ENCODE measurements at places on chromosomes 16 and 17.

DNA sequence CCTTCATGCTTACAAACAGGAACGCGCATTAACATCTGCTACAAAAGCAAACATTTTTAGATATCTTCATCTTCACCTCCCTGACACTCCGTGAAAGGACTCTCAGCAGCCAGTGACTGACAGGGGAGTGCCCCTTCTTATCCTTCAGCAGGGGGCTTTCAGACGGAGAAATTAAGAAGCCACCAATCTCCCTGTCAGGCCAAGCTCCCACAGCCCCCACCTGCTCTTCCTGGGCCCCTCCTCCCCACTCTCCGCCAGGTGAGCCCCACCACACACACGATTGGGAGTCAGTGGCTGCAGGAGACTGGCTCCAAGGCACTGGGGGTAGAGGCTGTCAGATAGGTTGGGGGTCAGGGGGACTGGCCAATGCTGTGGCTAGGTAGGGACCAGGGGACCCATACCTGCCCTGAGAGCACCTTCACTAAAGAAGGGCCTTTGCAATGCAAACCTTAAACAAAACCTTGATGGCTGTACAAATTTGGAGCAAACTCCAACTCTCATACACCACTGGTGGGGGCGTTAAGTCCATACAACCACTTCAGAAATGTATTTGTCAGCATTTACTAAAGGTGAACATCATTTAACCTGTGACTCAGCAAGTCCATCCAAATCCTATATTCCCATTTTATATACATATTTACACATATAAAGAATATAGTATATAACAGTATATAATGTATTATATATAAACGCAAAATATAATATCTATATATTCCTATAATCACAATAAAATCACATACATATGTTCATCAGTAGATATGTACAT is 232.2 kb downstream of the ZNF423 start:
- H3K4me3 ChIP-seq = no peak overlapping the region
- H3K27me3 ChIP-seq = no peaks in the 10 kb centered on the region
- H3K27ac ChIP-seq = no peak overlapping the region
- no peaks in the 10 kb centered on the region for H3K36me3 ChIP-seq

DNA sequence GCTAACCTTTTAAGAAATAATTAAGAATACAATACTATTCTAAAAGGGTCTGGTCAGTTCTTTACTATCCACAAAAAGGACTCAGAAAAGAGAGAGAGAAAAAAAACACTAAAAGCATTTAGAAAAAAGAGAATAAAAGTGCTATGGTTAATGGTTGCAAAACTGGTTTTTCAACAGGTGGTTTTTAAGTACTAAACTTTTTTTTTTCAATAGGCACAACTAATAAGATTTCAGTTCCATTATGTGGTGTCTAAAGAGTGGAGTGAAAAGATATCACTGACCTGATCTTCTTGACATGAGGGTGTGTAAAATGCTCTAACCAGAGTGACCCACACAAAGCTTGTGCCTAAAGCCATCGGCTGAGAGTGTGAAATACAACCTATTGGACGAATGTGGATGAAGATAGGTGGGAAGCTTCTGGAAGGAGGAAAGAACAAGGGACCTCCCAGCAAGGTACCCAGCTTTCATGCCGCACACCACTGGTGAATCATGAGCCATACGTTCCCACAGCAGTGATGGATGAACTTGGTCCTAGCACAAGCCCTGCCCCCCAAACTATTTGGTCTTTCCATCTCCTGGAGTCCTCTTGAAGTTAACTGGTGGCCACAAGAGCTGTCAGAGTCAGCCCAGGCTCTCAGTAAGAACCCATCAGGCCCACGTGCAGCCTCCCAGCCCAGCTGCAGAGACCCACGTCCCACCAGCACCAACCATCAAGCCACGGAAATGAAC is 103.0 kb downstream of the ZFHX3 start:
- H3K4me3 ChIP-seq = no peak overlapping the region
- no peaks in the 10 kb centered on the region for H3K27me3 ChIP-seq
- no peak for DNase-seq
- no peaks in the 10 kb centered on the region for H3K4me1 ChIP-seq

GRCh38 chr16:17159617-17160016 is 311.1 kb downstream of the XYLT1 start:
- H3K4me3 ChIP-seq = no peak overlapping the region
- no peak overlapping the region for H3K27ac ChIP-seq

- H3K4me1 ChIP-seq = peaks cover 14% of the 10 kb centered on the region
- no peaks in the 10 kb centered on the region for H3K36me3 ChIP-seq
- H3K27me3 ChIP-seq = peaks cover 8% of the 10 kb centered on the region
- no peak overlapping the region for H3K27ac ChIP-seq
- DNase-seq = no peak
- no peak overlapping the region for H3K4me3 ChIP-seq
Observed at GRCh38 chr17:80032614-80033171, 3.0 kb downstream of the TBC1D16 start.

DNA sequence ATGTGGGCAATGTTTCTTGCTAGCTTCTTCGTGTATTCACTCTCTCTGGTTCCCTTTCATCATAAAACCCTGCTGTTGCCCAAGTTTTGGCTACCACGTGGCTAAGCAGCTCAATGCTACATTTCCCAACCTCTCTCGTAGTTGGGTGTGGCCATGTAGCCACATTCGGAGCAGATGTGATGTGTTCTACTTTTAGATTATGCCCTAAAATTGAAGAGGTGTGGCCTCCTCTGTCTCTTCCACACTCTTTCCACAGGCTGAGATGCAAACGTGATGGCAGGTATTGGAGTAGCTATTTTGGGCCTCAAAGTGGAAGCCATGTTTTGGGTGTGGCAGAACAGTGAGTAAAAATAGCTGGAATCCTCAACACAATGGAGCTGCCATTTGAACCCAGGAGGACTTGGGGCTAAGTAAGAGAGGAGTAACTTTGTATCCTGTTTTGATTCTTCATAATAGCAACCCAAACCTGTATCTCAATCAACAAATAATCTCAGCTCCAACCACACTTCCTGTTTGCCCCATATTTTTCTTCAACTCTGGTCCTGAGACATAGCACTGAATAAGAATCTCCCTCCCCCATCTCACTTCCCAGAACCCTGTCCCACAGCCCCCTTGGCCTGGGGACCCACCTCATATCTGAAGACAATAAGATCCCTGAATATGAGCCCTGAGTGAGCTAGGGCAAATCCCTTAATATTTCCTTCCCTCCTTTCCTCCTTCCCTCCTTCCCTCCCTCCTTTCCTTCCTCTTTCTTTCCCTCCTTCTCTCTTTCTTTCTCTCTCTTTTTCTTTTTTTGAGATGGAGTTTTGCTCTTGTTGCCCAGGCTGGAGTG is 4.0 kb downstream of the NUPR1 start:
- no peaks in the 10 kb centered on the region for H3K36me3 ChIP-seq
- H3K4me3 ChIP-seq = no peak overlapping the region
- H3K27me3 ChIP-seq = no peaks in the 10 kb centered on the region

GRCh38 chr17:5557485-5557884 is 26.8 kb downstream of the NLRP1 start:
- peaks cover 25% of the 10 kb centered on the region for H3K36me3 ChIP-seq
- DNase-seq = no peak
- no peak overlapping the region for H3K27ac ChIP-seq
- no peak overlapping the region for H3K4me3 ChIP-seq
- peaks cover 24% of the 10 kb centered on the region for H3K4me1 ChIP-seq

GRCh38 chr16:27123795-27124409 is 57.2 kb downstream of the C16orf82 start:
- no peak overlapping the region for H3K27ac ChIP-seq
- H3K4me1 ChIP-seq = no peaks in the 10 kb centered on the region
- H3K27me3 ChIP-seq = peaks cover 3% of the 10 kb centered on the region
- no peak for DNase-seq
- H3K4me3 ChIP-seq = no peak overlapping the region

DNA sequence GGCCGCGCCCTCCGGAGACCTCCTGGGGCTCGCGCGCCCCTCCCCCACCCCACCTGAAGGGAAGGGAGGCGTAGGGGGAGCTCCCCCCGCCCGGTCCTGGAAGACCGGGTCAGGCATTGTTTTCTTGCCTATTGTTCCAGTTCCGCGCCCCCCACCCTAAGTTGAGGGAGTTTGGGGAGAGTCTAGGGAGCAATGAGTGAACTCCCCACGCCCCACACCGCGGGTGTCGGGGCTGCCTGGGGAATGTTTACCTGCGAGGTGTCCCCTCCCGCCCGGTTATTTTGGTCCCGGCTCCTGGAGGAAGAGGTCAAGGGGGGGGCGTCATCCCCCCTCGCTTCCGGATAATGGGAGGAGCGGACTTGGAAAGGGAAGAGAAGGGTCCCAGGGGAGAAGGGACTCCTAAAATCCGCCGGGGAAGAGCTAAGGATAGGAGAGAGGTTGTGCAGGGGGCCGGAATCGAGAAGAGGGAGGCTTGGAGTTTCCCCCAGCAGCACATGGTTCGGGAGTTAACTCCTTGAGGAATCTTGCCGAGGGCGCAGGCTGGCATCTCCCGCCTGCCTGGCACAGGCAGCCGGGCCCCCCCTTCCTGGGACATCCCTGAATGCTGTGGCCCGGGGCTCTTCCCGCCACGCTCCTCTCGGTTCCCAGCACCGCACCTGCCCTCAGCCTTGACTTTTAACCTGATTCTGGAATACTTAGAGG is 881 bp downstream of the MLLT6 start:
- no peaks in the 10 kb centered on the region for H3K27me3 ChIP-seq
- no peak for DNase-seq
- H3K4me1 ChIP-seq = peaks cover 45% of the 10 kb centered on the region
- peak overlapping the region; percentile 96 for H3K4me3 ChIP-seq

GRCh38 chr17:37259030-37259735 is 116.6 kb upstream of the C17orf78 start:
- no peaks in the 10 kb centered on the region for H3K27me3 ChIP-seq
- no peak for DNase-seq
- peaks cover 15% of the 10 kb centered on the region for H3K36me3 ChIP-seq

- no peak overlapping the region for H3K4me3 ChIP-seq
- no peak for DNase-seq
- no peaks in the 10 kb centered on the region for H3K36me3 ChIP-seq
- H3K27ac ChIP-seq = no peak overlapping the region
Observed at GRCh38 chr17:823501-823902, 41.3 kb downstream of the MRM3 start.

GRCh38 chr16:3036726-3037315 is at the start of gene BICDL2:
TSS of gene BICDL2 (minus strand) at chr16:3036944. CDS start at chr16:3035496, 1,448 bp downstream.
- peaks cover 10% of the 10 kb centered on the region for H3K4me1 ChIP-seq
- H3K27me3 ChIP-seq = peaks cover 89% of the 10 kb centered on the region
- DNase-seq = no peak
- no peak within 1 kb of the TSS for H3K27ac ChIP-seq
- H3K36me3 ChIP-seq = no peaks in the 10 kb centered on the region

DNA sequence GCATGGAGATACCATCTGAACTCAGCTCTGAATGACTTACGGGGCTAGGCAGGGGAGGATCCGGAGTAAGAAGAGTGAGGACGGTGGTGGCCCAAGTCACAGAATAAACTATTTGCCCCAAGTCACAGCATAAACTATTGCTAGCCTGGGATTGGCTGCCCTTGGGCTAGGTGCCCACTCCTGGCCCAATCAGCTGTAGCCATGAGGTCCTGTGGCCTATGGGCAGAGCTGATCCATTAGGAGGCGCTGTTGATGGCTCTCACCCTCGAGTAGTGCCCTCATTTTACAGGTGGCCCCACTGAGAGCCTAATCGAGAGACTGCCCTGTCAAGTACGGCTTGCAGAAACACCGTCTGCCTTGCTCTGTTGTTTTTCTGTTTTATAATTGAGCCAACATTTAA is 62.3 kb upstream of the ZNF423 start:
- no peak overlapping the region for H3K27ac ChIP-seq
- no peak for DNase-seq
- H3K4me3 ChIP-seq = no peak overlapping the region
- H3K4me1 ChIP-seq = no peaks in the 10 kb centered on the region

GRCh38 chr17:41982026-41982760 is 15.6 kb downstream of the CNP start:
- no peaks in the 10 kb centered on the region for H3K27me3 ChIP-seq
- H3K4me3 ChIP-seq = no peak overlapping the region
- DNase-seq = no peak
- peaks cover 2% of the 10 kb centered on the region for H3K4me1 ChIP-seq
- H3K36me3 ChIP-seq = peaks cover 38% of the 10 kb centered on the region
- H3K27ac ChIP-seq = peak overlapping the region; percentile 20

DNA sequence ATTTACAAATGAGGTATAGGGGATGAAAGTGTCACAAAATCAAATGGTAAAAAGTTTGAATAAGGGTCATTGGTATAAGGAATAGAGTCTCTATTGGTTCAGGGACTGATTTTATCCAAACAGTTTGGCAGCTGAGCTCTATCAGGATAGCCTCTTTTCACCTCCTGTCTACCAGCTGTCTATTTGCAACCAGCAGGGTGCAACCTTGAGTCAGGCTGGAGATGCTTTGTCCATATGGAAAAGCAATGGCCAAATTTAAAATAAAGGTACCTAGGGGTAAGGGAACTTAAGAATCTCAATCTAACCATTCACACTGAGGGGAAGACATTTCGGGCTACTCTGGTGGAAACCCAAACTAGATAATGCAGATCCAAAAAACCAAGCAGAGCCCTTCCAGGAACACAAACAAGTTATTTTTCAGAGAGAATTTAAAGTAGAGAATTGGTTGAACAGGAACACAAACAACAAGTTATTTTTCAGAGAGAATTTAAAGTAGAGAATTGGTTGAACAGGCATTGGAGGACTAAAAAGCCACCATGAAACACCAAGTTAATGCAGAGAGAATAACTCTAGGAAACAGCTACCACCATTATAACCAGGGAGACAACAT is 12.6 kb upstream of the CA10 start:
- no peaks in the 10 kb centered on the region for H3K4me1 ChIP-seq
- DNase-seq = no peak

DNA sequence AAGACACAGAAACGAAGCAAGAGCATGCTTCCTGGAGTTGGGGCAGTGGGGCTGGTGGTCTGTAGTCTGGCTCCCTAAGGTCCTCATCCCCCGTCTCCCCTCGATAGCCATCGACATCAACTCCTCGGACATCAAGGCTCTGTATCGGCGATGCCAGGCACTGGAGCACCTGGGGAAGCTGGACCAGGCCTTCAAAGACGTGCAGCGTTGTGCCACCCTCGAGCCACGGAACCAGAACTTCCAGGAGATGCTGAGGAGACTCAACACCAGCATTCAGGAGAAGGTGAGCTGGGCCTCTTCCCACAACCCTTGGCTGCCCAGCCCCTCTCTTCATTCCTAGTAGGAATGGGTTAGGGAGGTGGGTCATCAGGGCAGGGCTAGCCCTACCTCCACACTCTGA is 2.3 kb downstream of the UNC45B start:
- no peak overlapping the region for H3K27ac ChIP-seq
- no peak overlapping the region for H3K4me3 ChIP-seq
- no peaks in the 10 kb centered on the region for H3K4me1 ChIP-seq

GRCh38 chr17:36629252-36629847 is 28.0 kb downstream of the MRM1 start:
- H3K4me1 ChIP-seq = no peaks in the 10 kb centered on the region
- no peak overlapping the region for H3K27ac ChIP-seq
- H3K4me3 ChIP-seq = no peak overlapping the region
- peaks cover 4% of the 10 kb centered on the region for H3K27me3 ChIP-seq

DNA sequence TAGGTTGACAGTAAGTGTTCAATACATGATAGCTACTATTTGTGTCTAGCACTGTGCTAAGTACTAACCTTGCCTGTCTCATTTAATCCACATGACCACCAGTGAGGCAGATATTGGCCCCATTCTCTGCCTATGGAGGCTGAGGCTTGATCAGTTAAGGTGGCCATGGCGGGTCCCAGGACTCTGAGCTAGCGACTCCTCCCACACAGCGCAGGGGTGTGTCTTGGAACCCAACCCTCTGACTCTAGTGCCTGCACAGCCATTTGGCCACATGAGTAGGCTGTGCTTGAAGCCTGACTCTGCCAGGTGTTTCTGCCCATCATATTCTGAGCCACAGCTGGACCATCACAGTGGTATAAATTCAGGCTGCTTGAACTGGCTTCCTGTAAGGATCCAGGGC is 6.4 kb downstream of the NHERF1 start:
- H3K27ac ChIP-seq = no peak overlapping the region
- no peak for DNase-seq
- H3K4me1 ChIP-seq = peaks cover 77% of the 10 kb centered on the region
- no peak overlapping the region for H3K4me3 ChIP-seq
- H3K27me3 ChIP-seq = no peaks in the 10 kb centered on the region

All from activated naive CD8-positive, alpha-beta T cell treated with anti-CD3 and anti-CD28 coated beads for 36 hours (primary cell).